ENCODE measurements at places on chromosomes 13 and 19.

DNA sequence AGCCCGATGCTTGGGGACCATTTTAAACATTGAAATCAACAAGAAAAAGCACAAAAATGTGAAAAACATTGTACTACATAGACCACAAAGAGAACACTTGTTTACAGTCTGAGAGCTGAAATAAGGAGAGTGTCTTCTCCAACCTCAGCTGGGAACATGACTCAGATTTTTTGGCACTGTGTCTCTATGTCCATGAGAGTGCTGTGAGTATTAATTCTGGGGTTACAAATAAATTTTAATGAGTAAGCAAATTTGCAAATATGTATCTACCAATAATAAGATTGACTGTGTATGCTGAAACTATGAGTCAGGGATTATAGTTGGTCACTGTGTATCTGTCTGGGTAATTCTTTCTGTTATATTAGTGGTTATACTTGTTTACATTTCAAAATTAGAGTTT lies 174.0 kb downstream of the DCT start:
- DNase-seq: no peak

GRCh38 chr19:47863514-47863936 lies 4.5 kb downstream of the TPRX2 start:
- DNase-seq: peak; percentile 94

GRCh38 chr19:42306646-42307045 lies 4.2 kb upstream of the PAFAH1B3 start:
- DNase-seq: no peak

DNA sequence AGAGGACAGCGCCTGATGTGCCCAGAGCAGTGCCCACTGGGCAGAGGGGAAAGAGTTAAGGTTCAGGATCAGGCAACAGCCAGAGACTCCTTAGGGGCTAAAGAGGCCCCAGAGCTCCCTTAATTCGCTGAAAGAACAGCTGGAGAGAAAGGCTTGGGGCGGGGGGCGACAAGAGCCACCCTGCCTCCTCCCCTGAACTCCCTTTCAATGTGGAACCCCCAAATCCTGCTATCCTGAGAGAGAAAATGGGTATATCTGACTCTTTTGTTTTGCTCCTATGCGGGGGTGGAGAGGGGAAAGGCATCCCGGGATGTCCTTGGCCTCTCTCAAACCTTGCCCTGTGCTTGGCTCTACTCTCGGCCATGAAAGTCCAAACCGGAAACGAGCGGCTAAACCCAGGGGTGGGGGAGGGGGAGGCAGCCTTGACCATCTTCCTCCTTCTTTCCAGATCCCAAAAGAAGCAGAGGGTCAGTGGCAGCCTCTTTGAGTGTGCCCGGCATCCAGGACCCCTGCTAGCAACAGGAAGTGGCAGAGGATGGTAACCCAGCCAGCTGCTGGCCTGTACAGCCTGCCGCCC lies 4.7 kb downstream of the PRKACA start:
- no peak for DNase-seq

DNA sequence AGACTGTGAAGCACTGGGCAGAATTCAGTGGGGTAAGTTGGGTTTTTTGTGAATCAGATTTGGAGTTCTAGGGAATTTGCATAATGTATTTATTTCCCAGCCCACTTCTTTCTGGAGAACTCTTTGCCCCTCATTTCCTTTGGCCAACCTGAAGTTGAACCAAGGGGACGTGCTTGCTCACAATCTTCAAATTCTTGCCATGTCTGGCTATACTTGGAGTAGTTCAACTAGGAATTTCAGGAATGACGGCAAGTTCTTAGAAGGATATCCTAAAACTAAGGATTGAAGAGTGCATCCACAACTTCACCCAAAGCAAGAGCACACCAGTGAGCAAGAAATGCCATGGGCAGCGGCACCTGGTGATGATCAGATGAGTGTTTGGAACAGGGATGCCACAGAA lies 88.5 kb downstream of the TEX26 start:
- no peak for DNase-seq

All from activated effector memory CD4-positive, alpha-beta T cell treated with anti-CD3 and anti-CD28 coated beads, Interleukin-2, amount 50 U/mL, for 16 hours (primary cell).